NCI-H2171 (cell line): ENCODE measurements at places on chromosomes 6 and 20.

DNA sequence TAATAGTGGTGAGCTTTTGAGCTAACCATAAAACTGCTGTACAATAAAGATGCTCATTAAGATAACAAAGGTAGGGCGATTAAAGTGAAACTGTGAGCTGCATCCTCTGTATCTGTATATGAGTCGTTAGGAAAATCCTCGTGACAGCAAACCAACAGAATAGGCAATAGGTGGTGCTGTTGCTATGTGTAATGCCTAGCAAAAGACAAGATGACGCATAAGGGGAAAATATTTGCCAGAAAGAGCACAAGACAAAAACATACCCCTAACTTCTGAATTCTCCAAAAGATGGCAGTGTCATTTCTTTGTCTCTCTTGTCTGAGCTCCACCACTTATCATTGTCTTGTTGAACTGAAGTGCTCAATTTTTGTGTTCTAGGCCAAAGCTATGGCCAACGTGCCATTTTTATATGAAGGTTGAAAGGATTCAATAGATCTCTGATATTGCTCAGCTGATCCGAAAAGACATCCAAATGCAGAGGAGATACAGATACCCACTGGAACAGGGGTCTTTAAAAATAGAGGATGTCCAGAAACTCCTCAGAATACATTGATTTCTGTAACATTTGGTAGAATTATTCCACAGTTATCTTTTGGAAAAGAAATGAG lies 56.3 kb upstream of the ANKEF1 start:
- peak; percentile 89 for DNase-seq

DNA sequence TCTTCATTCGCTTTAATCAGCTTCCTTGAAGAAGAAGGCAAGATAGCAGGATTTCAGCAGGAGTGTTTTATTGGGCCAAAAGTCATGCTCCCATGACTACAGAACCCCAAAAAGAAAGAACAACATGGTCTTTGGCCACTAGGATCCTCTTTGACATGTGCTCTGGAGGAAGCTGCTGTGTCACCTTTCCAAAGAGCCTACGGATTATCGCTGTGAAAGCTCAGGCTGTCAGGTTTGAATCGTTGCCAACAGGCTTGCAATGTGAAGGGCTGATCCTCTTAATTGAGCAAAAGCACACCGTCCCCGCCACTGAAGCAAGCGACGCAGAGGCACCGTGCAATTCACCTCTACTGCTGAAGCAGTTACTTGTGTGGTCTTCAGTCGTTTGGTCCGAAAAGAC lies 29.0 kb downstream of the MYLIP start:
- DNase-seq: peak; percentile 88

DNA sequence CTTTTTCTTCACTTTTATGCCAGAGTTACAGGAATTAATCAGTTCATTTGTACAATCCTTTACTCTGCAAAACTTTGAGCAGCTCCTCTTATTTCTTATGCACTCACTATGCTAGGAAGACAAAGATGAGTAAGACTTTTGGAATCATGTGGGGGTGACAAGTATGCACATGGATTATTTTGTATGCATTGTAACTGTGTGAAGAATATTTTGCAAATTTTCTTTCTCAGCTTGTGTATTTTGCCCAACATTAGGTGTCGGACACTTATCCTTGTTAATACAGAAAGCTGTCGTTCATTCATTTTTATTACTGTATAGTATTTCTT lies 88.6 kb downstream of the PPP1R14C start:
- DNase-seq: no peak

GRCh38 chr20:12989586-12990115 lies 19.1 kb upstream of the SPTLC3 start:
- no peak for DNase-seq

DNA sequence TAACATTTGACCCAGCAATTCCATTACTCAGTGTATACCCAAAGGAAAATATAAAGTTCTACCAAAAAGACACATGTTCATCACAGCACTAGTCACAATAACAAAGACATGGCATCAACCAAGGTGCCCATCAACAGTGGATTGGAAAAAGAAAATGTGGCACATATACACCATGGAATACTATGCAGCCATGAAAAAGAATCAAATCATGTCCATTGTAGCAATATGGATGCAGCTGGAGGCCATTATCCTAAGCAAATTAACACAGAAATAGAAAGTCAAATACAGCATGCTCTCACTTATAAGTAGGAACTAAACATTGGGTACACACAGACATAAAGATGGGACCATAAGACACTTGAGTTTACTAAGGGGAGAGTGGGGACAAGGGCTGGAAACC lies 441.9 kb upstream of the ID4 start:
- no peak for DNase-seq

DNA sequence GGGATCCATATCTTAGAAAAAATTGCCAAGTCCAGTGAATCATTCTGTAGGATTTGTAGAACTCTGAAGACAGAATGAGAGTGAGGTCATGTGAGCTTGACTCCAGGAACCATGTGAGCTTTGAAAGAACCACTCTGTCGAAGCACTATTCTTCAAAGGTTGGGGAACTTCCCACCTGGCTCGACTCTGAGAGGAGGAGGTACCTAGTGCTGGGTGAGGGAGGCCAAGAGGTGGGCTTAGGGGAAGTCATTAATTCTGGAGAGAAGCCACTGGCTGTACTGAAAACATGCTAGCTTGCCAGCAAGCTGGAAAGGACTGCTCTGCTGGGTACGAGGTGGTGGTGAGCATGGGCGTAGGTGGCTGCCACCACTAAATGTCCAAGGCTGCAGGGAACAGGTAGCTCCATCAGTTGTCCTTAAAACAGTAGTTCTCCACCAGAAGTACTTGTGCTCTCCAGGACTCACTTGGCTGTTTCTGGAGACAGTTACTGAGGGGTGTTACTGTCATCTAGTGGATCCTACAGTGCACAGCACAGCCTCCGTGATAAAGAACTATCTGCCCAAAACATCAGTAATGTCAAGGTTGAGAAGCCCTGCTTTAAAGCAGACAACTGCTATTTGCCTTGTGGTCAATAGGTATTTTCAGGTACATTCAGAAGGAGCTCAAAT lies 34.7 kb upstream of the SYNJ2 start:
- DNase-seq: peak; percentile 5

DNA sequence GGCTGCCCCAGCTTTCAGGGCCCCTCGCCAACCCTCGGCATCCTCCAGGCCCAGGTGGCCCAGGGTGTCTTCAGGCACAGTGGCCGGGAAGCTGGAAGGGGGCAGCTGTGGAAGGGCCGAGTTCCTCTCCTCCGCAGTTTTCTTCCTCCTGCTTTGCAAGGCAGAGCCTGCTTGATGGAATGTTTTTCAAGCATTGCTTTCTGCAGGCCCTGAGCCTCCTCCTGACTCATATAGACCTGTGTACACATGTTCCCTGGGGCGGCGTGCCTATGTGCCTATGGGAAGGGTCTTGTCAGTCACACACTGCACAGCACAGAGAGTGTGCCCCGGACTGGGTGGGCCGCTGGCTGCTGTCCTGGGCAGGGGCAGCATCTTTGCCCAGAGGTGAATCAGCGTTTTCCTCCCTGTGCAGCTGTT lies 107.5 kb downstream of the ERMARD start:
- no peak for DNase-seq

DNA sequence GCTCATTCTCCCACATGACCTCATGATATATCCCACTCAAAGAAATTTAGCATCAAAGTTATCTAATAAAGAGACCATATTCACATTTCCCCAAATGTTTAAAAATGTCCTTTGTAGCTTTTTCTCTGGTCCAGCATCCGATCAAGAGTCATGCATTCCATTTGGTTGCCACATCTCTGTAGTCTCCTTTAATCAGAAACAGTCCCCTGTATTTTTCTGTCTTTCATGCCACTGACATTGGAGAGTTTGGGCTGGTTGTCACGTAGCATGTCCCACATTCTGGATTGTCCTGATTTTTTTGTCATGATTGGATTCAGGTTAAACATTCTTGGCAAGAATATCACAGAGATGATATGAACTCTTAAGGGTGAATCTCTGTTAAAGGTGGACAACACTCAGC lies 55.7 kb downstream of the SNX5 start:
- no peak for DNase-seq

GRCh38 chr6:30741789-30742315 lies 635 bp downstream of the FLOT1 start:
- DNase-seq: no peak

DNA sequence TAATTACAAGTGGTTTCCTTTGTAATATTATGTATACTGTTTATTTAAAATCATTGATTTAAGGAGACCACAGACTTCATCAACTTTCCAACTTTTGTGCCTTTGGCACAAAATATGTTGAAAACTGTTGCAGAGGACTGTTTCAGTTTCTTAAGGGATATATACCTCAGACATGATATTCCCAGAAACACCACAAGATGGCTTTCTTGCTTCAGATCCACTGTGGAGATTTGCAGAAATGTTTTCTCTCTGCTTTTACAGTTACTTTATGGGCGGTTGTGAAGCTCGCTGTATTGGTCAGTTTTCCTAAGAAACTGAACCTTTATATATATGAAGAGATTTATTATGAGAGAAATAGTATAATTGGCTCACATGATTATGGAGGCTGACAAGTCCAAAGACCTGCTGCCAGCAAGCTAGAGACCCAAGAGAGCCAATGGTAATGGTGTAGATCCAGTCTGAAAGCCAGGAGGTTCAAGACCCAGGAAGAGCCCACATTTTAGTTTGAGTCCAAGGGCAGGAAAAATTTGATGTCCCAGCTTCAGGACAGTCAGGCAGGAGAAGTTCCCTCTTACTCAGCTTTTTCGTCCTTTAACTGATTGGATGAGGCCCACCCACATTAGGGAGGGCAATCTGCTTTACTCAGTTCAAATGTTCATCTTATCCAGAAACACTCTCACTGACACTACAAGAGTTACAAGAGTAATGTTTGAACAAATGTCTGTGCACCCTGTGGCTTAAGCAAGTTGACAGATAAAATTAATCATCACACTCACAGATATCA lies 12.8 kb downstream of the ME1 start:
- DNase-seq: peak; percentile 25

GRCh38 chr6:33620158-33620855 lies 815 bp upstream of the ITPR3 start:
- no peak for DNase-seq

- peak; percentile 93 for DNase-seq
Measured at GRCh38 chr20:24968278-24968800, 19.3 kb downstream of the CST7 start.

GRCh38 chr6:28207510-28208110 lies 17.5 kb upstream of the ZSCAN9 start:
- DNase-seq: no peak

GRCh38 chr6:131640100-131640499 lies 3.0 kb downstream of the ENPP3 start:
- DNase-seq: no peak

DNA sequence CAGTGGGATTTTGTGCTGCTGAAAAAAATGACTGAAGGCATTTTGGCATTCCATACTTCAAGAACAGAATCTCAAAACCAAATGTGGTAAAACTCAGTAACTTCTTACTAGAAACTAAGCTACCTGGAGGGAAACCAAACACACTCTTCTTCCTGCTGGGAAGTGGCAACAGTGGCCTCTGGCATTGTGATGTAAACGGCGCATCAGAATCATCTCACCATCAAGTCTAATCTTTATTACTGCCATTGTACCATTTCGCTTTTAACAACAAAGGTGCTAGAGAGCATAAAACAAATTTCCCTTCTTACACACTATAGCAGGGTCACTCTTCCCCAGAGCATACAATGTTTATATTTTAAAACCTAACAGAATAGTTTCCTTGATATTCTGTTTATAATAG lies 101.6 kb upstream of the CEP162 start:
- no peak for DNase-seq

DNA sequence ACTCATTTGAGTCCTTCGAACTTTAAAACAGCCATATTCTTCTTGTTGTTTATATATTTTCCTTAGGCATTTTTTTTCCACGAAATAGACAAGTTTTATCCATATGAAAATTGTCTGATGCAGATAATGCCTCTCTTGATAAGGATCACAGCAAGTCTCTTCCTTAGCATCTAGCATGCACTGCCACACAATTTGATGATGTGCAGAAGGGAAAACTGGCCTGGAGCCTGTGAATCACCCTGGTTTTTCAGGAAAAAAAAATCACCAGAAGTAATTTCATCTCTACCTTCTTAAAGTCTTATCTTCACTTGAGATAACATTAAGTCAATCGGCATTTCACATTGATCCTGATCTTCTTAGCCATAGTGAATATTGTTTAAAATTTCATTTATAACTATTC lies 199.8 kb downstream of the TENT5A start:
- DNase-seq: no peak

DNA sequence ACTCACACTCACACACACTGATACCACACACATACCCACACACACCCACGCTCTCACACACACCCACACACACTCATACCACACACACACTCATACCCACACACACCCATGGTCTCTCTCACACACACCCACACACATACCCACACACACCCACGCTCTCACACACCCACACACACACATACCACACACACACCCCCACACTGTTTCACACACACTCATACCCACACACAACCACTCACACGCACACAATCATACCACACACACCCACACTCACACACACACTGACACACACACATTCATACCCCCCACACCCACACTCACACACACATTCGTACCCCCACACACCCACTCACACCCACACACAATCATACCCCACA lies 158.1 kb downstream of the SMOC2 start:
- no peak for DNase-seq

GRCh38 chr20:48697845-48698491 lies 129.8 kb downstream of the PREX1 start:
- DNase-seq: peak; percentile 87

DNA sequence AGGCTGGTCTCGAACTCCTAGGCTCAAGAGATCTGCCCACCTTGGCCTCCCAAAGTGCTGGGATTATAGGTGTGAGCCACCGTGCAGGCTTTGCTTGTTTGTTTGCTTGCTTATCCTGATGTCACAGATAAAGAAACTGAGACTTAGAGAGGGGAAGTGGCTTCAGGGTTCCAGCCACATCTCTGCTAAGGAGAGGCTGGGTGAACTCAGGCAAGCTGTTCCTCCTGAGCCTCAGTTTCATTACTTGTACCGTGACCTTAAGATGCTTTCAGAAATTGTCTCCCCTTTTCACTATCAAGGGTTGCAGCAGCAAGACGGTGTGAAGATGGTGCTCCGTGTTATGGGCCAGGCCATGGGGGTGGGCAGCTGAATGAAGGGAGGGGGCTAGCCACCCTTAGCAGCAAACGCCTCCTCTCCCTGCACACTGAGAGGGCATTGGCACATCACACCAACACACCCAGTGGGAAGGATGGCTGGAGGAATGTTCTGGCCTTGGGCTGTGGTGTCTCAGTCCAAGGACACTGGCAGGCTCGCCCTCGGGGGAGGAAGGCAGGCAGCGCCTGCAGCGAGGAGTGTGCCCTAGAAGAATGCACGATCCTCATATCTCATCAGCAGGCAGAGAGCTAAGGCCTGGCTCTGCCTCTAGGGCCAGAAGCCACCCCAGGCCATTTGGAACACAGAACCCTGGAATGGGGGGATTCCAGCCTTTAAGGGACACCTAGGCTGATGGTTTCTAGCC lies 48.2 kb upstream of the TLDC2 start:
- DNase-seq: no peak

- no peak for DNase-seq
Measured at GRCh38 chr6:106132153-106132698, 46.1 kb downstream of the PRDM1 start.

- DNase-seq: no peak
Measured at GRCh38 chr6:6893701-6894100, 214.1 kb upstream of the RREB1 start.

GRCh38 chr20:24402188-24402587 lies 67.2 kb upstream of the SYNDIG1 start:
- DNase-seq: peak; percentile 58

GRCh38 chr6:157556144-157556645 lies 175.2 kb downstream of the ZDHHC14 start:
- no peak for DNase-seq
